Thoracic aorta (tissue), 2 donors: ENCODE measurements at places on chromosomes 5 and 9. TPM values are rescaled to one million over a fixed set of nuclear protein-coding genes. Genes with fewer than 3 reads are reported as not detected.

DNA sequence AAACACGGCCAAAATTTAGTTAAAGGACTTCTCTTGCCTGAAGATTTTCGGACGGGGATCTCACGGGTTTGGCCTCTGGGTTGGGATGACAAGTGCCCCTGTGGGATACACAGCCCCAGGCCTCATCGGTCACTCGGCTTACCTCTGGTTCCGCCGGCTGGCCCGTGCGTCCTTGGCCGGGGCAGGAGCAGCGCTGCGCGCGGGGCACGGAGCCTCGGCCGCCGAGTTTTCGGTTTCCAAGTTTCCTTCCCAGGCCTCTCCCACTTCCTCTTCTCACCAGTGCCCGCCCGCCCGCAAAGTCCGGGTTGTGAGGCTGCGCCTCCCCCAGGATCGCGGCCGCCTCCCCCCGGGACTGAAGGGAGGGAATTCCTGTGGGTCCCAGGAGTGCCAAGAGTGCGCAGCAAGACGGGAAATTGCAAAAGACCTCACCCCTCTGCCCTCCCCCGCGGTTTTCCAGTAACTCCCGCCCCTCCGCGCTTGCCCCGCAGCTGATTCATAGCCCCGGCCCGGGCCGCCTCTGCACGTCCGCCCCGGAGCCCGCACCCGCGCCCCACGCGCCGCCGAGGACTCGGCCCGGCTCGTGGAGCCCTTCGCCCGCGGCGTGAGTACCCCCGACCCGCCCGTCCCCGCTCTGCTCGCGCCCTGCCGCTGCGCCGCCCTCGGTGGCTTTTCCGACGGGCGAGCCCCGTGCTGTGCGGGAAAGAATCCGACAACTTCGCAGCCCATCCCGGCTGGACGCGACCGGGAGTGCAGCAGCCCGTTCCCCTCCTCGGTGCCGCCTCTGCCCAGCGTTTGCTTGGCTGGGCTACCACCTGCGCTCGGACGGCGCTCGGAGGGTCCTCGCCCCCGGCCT lies at the start of gene OSMR:
Gene OSMR, plus strand, starts transcription at position 487 of the 853 bp plus-strand sequence. CDS start 23,033 bp downstream, outside the sequence.
- H3K4me3 ChIP-seq: peak within 1 kb of the TSS; percentile 81
- H3K36me3 ChIP-seq: no peaks in the 10 kb centered on the region
- H3K4me1 ChIP-seq: peaks cover 8% of the 10 kb centered on the region
- no peaks in the 10 kb centered on the region for H3K27me3 ChIP-seq
- peak within 1 kb of the TSS; percentile 96 for H3K27ac ChIP-seq

DNA sequence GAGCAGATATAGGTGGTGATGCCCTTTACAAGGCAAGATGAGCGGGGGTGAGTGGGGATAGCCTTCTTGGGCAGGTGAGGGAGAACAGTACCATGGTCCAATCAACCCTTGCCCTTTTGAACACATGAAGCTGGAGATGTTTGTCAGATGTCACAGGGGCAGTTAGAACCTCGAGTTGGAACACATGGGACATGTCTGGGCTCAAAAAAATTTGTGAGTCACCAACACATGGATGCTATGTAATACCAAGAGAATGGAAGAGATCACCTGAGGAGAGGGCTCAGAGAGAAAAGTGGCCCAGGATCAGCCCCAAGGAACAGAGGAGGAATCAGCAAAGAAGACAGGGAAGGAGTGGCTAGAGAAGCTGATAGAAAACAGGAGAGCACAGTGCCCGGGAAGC lies 4.7 kb downstream of the PHYKPL start:
- H3K27me3 ChIP-seq: no peaks in the 10 kb centered on the region
- no peak overlapping the region for H3K27ac ChIP-seq
- no peak for DNase-seq
- peaks cover 12% of the 10 kb centered on the region for H3K4me1 ChIP-seq

DNA sequence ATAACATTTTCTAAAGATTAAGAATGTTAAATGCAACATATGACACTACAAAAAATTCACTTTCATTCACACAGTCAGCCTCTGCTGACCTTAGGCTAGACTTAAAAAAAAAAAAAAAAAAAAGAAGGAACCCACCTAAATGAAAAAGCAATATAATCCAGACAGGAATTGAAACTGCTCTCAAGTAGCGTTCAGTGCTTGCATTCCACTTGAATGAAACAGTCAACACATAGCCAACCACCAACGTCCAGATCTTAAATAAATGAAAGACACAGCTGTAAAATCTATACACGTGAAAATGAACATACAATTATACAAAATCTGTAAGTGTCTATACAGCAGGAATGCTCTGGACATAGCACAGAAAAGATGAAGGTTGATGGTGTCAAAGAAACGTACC lies 11.4 kb downstream of the TMEM245 start:
- no peak overlapping the region for H3K4me3 ChIP-seq
- no peaks in the 10 kb centered on the region for H3K27me3 ChIP-seq
- H3K36me3 ChIP-seq: no peaks in the 10 kb centered on the region
- peak overlapping the region; percentile 6 for H3K27ac ChIP-seq

- H3K36me3 ChIP-seq: no peaks in the 10 kb centered on the region
- H3K27me3 ChIP-seq: peaks cover 18% of the 10 kb centered on the region
- peaks cover 10% of the 10 kb centered on the region for H3K4me1 ChIP-seq
- peak overlapping the region; percentile 67 for H3K4me3 ChIP-seq
Observed at GRCh38 chr9:21559402-21560280, 77.5 kb upstream of the IFNE start.

- no peaks in the 10 kb centered on the region for H3K36me3 ChIP-seq
- H3K4me1 ChIP-seq: peaks cover 17% of the 10 kb centered on the region
- H3K27ac ChIP-seq: no peak overlapping the region
- H3K4me3 ChIP-seq: no peak overlapping the region
- H3K27me3 ChIP-seq: no peaks in the 10 kb centered on the region
- no peak for DNase-seq
Observed at GRCh38 chr5:137342764-137343163, 156.4 kb downstream of the SPOCK1 start.

DNA sequence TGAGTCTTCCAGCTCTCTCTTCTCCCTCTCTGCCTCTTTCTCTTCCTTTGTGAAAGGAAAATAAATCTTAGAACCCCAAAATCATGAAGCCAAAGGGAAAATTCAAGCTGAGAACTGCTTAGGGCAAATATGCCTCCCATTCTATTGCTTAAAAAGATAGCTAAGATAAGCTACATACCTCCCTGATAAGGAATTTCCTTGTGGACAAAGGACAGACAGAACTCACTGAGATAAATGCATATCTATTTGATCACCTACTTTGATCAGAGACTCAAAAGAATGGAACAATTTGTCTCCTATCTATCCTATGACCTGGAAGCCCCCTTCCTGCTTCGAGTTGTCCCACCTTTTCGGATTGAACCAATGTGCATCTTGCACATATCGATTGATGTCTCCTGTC lies 220.6 kb upstream of the NMUR2 start:
- H3K36me3 ChIP-seq: no peaks in the 10 kb centered on the region
- H3K27ac ChIP-seq: no peak overlapping the region
- H3K4me3 ChIP-seq: no peak overlapping the region
- no peak for DNase-seq

DNA sequence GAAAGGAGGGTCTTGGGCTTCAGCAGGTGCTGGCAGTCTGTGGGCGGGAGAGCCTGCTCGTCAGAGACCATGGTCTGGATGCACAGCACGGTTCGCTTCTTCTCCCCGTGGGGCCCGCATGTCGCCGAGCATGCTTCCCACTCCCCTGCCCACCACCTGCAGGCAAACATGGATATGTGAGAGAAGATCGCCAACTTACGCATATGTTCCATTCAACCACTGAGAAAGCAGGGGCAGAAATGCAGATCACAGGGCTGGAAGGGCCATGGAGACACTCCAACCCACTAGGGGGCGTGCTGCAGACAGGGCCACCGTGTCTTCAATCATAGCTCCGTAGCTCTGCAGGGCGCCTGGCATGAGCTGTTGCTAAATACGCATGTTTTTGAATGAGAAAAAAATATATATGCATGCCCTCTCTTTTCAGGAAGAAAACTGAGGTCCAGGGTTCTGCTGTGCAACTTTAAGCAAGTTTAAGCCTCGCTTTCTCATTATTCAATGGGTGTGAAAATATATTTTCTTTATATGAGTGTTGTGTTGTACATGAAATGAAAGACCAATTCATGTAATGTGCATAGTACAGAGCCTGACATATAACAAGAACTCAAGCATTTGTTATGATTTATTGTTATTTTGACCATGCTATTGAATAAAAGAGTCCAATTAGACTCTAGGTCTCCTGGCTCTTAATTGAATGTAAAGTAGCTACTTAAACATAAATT lies 148.0 kb downstream of the TARS1 start:
- no peak overlapping the region for H3K27ac ChIP-seq
- no peak for DNase-seq
- H3K4me1 ChIP-seq: no peaks in the 10 kb centered on the region
- H3K36me3 ChIP-seq: no peaks in the 10 kb centered on the region

DNA sequence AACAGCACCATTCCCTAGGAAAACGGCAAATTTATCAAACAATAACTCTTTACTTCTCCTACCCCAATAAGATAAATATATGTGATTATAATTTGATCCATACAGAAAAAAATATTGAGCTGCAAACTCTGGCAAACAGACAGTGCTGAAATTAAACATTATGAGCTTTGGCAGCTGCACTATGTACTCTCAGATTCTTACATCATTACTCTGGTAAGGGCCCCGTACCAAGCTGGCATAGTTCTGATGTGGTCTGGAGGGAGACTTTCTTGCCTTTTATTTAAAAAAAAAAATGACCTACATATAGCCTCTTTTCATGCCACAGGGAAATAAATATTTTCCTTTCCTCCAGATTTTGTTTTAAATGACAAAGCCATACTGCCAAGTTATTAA lies 95.0 kb downstream of the NR6A1 start:
- no peak for DNase-seq
- H3K4me1 ChIP-seq: peaks cover 2% of the 10 kb centered on the region
- no peaks in the 10 kb centered on the region for H3K27me3 ChIP-seq
- H3K36me3 ChIP-seq: no peaks in the 10 kb centered on the region
- peak overlapping the region; percentile 16 for H3K4me3 ChIP-seq

Gene GNA14
- 8.4 TPM for total RNA-seq

Gene CDKN2A
- 4.1 TPM for total RNA-seq

Gene PFN3
- total RNA-seq: not detected

Gene CCDC180
- 5.8 TPM for total RNA-seq

Gene CTSV
- total RNA-seq: 0.27 TPM
